Endothelial cell of umbilical vein (primary cell): ENCODE measurements at places on chromosomes 6 and 20.
A peak's percentile ranks its signal among the peaks of the same experiment; 100 is the strongest.

DNA sequence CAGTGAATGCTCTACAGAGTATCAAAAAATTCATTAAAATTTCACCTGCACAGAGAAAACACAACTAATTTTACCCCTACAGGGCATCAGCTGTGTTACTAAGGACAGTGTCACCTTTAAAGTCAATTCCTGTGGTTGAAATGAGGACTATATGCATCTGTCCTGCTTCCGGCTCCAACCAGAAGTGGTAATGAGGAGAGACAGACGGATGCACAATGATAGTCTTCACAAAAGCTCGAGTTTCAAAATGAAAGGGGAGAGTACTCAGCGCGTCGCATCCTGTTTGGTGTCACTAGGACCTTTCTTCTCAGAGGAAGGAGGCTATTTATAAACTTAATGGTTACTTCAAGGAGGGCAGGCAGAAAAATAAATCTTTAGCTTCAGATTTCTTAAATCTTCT is 86.5 kb downstream of the LYRM4 start:
- DNase-seq: no peak

GRCh38 chr6:124064317-124065113 is 260.9 kb downstream of the NKAIN2 start:
- no peak for DNase-seq

DNA sequence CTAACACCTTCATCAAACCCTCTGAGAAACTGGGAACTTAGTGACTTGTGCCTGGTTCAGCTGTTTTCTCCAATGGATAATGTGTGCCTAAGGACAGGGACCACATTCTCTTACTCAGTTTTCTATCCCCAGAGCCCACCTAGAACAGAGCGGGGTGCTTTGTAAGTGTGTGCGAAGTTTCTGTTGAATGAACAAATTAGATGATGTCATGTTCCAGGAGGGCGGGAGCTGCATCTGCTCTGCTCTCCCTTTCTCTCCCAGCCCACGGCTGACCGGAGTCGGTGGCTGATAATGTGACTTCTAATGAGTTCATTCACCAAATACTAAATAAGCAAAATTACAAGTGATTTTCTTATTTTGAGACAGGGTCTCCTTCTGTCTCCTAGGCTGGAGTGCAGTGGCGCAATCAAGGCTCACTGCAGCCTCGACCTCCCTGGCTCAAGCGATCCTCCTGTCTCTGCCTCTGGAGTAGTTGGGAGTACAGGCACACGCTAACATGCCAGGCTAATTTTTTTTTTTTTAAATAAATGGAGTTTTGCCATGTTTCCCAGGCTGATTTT is 60.7 kb upstream of the FNDC1 start:
- no peak for DNase-seq

- DNase-seq: no peak
Observed at GRCh38 chr20:43870484-43870883, 44.2 kb upstream of the TOX2 start.

GRCh38 chr20:16573001-16573965 is at the start of gene KIF16B:
Gene KIF16B (minus strand): TSS chr20:16573448. CDS start chr20:16573275, 173 bp downstream.
- peak; percentile 93 for DNase-seq

GRCh38 chr6:131831886-131832285 is 24.1 kb downstream of the ENPP1 start:
- DNase-seq: no peak

- no peak for DNase-seq
Observed at GRCh38 chr6:139409026-139409425, 34.6 kb upstream of the CITED2 start.

- no peak for DNase-seq
Observed at GRCh38 chr6:159943101-159943632, 25.7 kb upstream of the IGF2R start.

DNA sequence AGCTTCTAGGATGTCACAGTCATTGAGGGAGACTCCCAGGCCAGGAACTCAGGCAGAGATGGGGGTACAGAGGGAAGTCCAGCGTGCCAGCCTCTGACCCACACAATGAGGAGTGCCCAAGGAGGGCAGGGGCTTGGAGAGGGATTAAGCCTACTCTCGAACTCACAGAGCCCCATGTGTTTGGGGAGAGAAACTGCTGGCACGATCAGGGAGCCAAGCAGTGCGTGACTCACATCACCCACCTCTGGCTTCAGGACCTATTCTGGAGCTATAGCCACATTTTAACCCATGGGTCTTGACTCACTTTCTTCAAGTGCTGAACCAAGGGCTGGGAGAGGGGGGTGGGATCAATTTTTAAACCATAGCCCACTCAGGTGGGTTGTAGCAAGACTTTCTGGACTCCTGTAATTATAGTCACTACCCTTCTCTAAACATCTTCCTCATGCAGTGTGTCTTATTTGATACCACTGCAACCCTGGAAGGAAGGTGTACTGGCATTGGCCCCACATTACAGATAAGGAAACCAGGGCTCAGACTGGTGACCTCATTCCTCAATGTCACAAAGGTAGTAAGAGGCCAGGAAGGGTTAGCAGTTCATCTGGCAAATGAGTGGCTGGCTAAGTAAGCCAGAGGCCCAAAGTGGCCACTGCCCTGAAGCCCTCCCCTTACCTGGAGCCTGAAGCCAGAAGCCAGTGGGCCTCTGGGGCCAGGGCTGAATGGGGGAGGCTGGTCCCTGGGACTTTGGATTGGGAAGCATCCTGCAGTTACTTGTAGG is 12.0 kb downstream of the FOXP4 start:
- no peak for DNase-seq

DNA sequence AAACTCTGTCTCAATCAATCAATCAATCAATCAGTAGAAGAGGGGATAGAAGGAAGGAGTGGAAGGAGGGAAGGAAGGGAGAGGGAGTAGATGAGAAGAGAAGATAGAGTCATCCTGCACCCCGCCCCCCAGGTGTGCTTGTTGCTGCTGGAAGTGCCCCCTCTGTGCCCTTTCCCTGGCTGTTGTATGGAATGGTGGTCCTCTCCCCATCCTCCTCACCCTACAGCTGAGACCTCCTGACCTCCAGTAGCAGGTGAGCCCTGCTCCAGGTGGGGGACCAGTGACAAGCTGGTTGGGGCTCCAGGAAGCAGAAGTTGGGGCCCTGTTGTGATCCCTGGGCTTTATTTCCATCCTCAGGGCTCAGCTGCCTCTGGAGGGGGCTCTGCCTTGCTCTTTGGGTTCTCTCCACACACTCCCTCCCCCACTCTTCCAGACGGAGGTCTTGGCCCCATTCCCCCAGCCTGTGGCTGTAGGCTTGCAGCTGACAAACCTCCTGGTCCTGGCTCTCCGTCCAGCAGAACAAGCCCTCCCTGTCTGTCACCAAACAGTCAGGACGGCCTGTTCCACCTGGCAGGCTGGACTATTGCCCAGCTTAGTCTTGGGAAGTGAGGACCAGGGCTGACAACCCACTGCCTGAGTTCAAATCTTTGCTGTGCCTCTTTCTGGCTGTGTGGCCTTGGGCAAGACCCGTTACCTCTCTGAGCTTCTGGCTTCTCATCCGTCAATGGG is 26.0 kb upstream of the SCRT2 start:
- DNase-seq: no peak

- DNase-seq: no peak
Observed at GRCh38 chr20:34940081-34940481, 15.5 kb downstream of the GSS start.

DNA sequence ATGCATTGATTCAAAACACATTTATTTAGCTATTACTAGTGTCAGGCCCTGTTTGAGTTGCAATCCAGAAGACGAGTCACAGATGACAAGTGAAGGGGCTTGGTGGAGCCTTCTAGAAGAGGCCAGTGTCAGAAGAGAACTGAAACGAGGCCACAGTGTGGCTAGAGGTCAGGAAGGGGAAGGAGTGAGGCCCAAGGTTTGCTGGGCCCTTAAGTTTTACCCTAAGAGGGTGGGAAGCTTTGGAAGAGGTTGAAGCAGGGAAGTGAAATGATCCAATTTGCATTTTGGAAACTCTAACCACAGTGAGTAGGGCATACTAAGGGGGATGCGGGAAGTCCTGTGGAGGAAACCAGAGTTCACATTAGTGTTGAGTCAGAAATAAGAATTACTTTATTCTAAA is 25.0 kb downstream of the TTK start:
- DNase-seq: no peak

DNA sequence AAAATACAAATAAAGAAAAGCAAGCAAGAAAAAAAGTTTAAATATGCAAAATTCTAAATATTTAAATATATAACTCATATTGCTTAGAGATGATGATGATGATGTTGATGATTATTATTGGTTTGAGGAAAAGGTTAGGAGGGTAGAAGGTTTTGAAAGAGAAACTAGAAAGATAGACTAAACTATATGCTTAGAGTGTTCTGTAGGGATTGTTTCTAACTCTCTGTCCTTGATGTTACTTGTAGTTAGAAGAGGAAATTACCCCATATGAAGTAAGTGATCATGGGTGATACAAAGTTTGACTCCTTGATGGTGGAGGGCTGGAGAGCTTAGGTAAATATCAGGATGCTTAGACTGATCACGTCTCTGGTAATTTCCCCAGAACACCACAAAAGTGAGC is 159.5 kb downstream of the MEI4 start:
- no peak for DNase-seq

GRCh38 chr20:64084685-64085152 is 521 bp upstream of the LKAAEAR1 start:
- DNase-seq: no peak

GRCh38 chr6:35497571-35498421 is 917 bp upstream of the TEAD3 start:
- peak; percentile 46 for DNase-seq

GRCh38 chr6:45115696-45116095 is 212.4 kb upstream of the RUNX2 start:
- DNase-seq: peak; percentile 30

DNA sequence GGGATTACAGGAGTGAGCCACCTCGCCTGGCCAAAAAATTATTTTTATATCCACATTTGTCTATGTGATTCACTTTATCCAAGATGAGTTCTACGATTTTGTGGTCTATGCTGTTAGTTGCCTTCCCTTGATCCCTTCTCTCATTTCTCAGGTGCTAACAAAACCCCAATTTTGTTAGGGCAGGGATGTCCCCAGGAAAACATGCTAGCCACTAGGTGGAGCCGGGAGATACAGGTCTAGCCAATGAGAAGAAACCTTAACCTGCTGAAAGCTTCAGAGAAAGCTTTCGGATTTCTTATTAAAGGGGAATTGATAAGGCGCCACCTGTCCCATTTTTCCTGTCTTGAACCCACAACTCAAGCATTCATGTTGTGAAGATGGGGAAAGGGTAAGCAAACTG is 167.4 kb upstream of the OLIG3 start:
- DNase-seq: peak; percentile 41

DNA sequence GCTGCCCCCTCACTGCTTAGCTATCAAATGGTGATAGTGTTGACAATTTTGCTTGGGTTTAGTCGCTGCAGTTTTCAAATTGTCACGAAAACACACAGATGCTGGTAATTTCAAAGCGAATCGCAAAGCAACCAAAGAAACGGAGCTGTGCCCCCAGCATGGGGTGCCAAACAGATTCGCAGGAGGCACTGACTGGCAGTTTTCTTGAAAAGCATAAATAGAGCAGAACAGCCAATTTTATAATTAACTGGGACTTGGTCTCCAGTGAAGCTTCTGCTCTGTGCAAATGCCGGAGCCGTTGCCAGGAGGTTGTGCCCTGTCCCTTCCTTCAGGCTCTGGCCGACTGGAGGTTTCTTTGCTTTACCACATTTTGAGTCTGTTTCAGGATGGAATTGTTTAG is 18.8 kb downstream of the ARHGAP40 start:
- DNase-seq: no peak

- DNase-seq: no peak
Observed at GRCh38 chr20:38106461-38106860, 58.6 kb downstream of the TGM2 start.

DNA sequence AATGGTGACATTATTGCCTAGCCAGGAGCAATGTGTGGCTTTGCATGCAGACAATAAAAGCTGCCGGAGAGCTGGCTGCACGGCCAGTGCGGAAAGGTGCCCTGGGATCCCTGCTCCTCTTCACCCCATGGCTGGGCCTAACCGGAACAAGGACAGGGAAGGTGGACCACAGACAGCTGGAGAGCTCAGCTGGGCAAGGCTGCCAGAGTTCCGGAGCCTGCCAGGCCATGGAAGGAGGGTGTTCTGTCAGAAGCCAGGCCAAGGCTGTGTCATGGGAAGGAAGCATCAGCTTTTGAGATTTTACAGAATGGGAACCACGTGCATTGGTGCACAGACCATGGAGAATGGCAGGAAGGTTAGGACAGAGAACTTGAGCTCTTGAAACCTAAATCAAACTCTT is 25.0 kb downstream of the MAP1LC3A start:
- DNase-seq: no peak
